ENCODE measurements at places on chromosomes 3 and 15.

DNA sequence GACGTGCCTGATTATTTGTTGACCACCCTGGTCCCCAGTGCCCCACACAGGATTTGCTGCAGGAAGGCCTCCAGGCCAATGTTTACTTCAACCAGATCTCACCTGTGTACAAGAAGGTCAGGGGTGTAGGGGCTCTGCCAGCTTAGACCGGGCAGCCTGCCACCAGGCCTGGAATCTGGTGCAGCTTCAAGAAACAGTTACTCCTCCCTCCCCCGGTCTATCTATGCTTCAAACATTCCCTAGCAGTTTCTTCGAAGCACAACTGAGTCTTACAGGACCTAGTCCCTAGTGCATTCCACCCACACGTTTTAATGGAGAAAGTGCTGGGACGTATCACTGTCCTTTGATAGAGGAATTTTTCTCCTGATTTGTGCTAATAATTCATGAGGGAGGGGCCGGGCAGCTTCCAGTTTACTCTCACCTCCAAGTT lies 8.0 kb downstream of the SH3BP5 start:
- no peaks in the 10 kb centered on the region for H3K27me3 ChIP-seq
- DNase-seq, result no peak

- H3K36me3 ChIP-seq, result no peaks in the 10 kb centered on the region
- H3K27ac ChIP-seq, result no peak overlapping the region
- DNase-seq, result no peak
- no peaks in the 10 kb centered on the region for H3K27me3 ChIP-seq
- no peaks in the 10 kb centered on the region for H3K4me1 ChIP-seq
Measured at GRCh38 chr3:197545101-197545500, 10.7 kb downstream of the BDH1 start.

DNA sequence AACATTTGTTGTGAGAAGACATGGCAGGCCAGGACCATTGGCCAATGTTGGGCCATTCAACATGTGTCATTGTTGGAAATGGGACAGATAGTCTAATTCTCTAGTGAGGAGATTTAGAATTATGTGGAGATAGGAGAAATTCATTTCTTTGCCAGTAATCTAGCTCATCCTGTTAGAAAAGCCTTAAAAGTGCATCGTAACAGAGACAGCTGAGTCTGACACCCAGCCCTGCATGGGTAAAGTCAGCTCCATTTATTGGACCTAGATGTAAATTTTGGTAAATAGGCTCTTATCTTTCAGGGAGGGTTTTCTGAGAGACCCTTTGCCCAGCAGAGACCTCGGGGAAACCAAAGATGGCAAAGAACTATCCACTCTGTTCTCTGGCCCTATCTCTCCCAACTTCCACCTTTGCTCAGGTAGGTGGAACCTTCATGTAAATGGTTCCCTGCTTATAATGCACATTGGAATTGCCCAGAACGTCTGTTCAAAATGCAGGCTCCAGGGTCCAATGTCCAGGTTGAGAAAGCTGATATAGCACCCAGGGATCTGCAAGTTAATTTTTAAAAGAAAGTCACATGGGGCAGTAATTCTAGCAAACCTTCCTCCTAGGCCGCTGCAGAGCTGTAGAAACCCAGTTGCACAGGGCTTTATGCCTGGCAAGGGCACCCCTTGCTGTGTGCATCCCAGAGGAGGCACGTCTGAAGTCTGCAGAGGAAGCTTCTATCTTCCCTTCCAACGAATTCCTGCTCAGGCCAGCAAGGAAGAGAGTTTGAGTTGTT lies 365.9 kb upstream of the PROK2 start:
- no peak overlapping the region for H3K27ac ChIP-seq
- no peaks in the 10 kb centered on the region for H3K36me3 ChIP-seq
- H3K4me3 ChIP-seq, result no peak overlapping the region
- no peaks in the 10 kb centered on the region for H3K27me3 ChIP-seq

DNA sequence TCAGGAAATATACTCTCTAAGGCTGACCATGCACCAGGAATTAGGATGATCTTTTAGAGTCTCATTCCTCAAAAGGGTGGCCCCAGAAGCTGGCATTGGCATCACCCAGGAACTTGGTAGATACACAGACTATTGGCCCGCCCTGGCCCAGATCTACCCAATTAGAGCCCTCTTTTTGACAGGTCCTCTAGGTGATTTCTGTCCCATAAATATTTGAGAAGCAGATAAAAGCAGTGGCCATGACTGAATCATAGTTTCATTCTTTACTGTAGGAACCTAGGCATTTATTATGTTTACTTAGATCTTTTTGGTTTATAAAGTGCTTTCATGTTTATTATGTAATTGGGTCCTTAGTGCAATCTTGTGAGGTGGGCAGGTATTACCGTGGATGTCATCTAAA lies 7.6 kb downstream of the TLNRD1 start:
- no peak for DNase-seq
- H3K27ac ChIP-seq, result no peak overlapping the region
- no peak overlapping the region for H3K4me3 ChIP-seq
- no peaks in the 10 kb centered on the region for H3K4me1 ChIP-seq
- no peaks in the 10 kb centered on the region for H3K27me3 ChIP-seq
- no peaks in the 10 kb centered on the region for H3K36me3 ChIP-seq
